ENCODE measurements at places on chromosomes 11 and 22.

DNA sequence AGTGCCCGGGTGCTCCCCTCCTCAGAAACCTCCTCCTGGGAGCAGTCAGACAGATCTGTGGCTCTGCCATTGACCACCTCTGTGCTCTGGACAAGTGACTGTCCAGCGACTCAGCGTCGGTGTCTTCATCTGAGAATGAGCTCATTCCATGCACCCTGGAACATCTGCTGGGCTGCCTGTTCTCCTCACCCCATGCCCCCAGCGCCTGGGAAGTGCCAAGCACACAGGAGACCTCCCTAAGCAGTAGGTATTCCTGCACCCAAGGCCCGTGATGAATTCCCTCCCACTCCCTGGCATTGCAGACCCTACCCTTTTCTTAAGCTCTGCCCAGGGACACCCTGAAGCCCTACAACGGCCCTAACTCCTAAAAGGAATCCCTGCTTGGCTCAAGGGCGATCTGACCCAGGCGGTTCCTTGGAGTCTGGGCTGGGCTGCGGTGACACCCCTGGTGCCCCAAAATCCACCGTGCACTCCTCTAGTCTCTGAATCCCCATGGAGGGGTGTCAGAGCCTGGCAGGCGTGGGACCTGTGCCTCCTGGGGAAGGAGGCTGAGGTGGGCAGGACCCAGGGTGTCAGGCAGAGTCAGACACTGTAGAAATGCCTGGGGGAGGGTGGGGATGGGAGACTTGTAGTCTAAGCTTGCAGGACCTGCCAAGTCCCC lies 92.0 kb downstream of the CEP164 start:
- no peak for DNase-seq

GRCh38 chr22:29147331-29147899 lies 58.3 kb upstream of the EMID1 start:
- DNase-seq, result no peak

DNA sequence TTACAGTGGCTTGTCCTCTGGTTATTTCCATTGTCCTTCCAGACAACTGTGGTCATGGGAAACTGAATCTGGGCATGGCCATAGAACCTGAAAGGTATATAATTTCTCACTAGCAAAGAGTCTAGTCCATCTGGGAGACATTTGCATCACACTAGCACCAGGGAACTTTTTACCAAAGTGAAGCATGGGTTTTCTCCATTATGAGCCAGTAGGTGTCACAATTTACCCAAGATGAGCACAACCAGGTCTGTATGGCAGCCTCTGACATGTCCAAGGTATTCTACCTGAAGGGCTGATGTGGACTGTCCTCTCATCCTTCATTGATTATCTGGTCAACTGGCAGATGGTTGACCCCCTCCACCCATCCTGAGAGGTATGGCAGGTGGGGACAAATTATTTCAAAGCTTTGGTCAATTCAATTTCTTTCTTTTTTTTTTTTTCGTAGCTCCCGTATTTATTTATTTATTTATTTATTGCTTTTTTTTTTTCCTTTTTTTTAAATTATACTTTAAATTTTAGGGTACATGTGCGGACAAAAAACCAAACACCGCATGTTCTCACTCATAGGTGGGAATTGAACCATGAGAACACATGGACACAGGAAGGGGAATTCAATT lies 425.9 kb downstream of the TMEM135 start:
- no peak for DNase-seq

DNA sequence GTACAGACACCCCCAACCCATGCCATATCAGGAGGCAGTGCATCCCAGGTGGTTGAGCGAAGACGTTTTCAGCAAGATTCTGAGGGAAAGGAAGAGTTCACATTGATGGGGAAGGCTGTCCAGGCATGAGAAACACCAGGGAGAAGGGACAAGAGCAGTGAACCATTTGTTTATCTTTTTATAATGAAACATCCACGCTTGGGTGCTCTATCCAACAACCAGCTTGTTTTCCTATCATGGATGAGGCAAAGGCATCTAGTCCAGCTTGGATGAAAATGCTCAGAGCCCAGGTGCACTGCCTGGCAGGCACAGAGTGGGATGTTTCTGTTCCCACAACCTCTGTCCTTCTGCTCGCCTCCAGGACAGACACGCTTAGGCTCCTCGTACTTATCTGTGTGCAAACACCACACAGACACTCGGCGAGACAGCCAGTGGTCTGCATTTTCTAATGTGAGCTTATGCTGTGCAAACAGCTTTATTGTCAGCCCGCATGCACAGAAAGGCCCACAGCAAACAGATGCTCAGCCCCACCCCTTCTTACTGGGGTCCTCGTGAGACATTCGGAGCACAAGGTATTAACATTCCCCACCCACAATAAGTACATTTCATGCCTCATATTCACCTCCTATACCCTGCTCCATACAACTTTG lies 45.4 kb upstream of the NTM start:
- no peak for DNase-seq

GRCh38 chr11:81377418-81377817 lies 1356.2 kb downstream of the FAM181B start:
- no peak for DNase-seq

Measured in T-helper 9 cell (primary cell).